Mesenteric fat pad (tissue), 1 donor: ENCODE measurements at places on chromosomes 6 and 20. TPM values are rescaled to one million over a fixed set of nuclear protein-coding genes. Genes with fewer than 3 reads are reported as not detected.
A peak's percentile ranks its signal among the peaks of the same experiment; 100 is the strongest.

GFOD1 gene
- total RNA-seq = 25.9 TPM

ATP6V1G2 gene
- 1.1 TPM for total RNA-seq

GRCh38 chr20:38299963-38300362 lies 4.0 kb upstream of the BPI start:
- no peak for DNase-seq

OLIG3 gene
- total RNA-seq = not detected

SAPCD1 gene
- 2.0 TPM for total RNA-seq

DNA sequence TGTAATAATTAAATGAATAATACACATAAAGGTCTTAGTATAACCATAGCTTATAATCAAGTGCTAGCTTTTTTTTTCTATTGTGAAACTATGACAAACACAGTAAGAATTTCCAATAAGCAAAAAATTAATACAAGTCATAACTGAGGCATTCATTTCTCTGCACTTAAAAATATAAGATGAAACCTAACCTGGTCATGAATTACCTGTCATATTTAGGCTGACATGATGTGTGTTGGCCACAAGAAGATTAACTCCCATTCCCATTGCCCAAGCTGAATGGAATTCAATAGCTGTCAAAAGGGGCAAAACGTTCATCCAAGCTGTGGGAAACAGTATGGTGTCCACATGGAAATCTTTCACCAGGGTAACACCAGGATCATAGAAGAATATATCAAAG lies 5.4 kb downstream of the VNN2 start:
- no peak for DNase-seq

GRCh38 chr6:116561377-116562018 lies 7.9 kb downstream of the CALHM4 start:
- no peak for DNase-seq

- no peak for DNase-seq
Observed at GRCh38 chr6:117573006-117573680, 29.2 kb downstream of the GOPC start.

ID1 gene
- total RNA-seq = 223 TPM

GRCh38 chr6:134047673-134048072 lies 4.8 kb downstream of the SLC2A12 start:
- DNase-seq = no peak

- DNase-seq = no peak
Observed at GRCh38 chr6:13519839-13520238, 32.4 kb upstream of the GFOD1 start.

DSP gene
- 4.0 TPM for total RNA-seq

DNA sequence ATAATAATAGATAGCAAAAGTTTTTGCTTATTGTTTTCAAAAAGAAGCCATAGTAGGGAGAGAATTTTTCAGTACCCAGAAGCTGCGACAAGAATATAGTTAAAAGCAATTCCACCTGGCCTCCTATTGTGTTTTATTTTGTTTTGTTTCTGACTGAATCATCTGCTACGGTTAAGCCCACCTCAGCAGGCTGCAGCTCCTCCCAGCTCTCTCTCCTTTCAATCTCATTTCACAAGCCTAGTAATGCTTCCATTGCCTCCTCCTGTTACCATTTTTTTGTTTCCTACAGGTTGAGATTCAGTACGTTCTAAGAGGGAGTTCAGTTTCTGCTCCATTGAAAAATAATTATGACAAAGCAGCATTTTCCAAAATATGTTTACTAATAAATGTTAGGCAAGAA lies 77.9 kb downstream of the PCSK2 start:
- DNase-seq = no peak

DNA sequence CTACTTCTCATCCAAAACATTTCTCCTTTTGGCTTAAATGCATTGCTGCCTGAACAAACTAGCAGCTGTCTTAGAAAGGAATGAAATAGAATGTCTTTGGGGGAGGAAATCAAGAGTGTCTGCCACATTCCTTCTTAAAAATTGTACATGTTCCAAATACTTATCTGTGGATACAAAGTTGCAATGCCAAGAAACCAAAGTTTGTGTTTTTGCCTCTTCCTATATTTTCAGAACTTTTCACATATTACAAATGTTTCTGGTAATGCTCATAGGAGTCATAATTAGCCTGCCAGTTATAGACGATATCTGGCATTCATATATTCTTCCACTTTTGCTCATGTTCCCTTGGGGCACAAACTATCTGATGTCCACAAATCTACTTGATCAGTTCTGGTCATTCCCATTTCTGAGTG lies 165.5 kb upstream of the BMP5 start:
- DNase-seq = no peak

GRCh38 chr6:6635869-6636268 lies 47.3 kb downstream of the LY86 start:
- no peak for DNase-seq

GSTA2 gene
- not detected for total RNA-seq

TNFRSF6B gene
- total RNA-seq = 4.7 TPM

DNA sequence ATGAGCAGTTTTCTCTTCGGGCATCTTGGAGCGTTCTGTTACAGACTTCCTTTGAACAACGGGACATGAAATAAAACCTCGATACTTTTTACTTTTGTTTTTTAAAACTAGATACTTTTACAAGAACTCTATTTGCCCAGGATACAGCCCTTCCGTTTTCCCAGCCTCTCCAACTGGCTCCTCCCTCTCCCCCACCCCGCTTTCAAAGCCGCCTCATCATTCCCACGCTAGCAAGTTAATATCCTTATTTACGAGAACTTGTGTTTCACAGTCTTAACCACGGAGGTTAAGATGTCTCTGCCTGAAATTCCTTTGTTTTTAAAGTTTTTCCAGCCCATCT lies 241 bp upstream of the CFAP206 start:
- no peak for DNase-seq

DNA sequence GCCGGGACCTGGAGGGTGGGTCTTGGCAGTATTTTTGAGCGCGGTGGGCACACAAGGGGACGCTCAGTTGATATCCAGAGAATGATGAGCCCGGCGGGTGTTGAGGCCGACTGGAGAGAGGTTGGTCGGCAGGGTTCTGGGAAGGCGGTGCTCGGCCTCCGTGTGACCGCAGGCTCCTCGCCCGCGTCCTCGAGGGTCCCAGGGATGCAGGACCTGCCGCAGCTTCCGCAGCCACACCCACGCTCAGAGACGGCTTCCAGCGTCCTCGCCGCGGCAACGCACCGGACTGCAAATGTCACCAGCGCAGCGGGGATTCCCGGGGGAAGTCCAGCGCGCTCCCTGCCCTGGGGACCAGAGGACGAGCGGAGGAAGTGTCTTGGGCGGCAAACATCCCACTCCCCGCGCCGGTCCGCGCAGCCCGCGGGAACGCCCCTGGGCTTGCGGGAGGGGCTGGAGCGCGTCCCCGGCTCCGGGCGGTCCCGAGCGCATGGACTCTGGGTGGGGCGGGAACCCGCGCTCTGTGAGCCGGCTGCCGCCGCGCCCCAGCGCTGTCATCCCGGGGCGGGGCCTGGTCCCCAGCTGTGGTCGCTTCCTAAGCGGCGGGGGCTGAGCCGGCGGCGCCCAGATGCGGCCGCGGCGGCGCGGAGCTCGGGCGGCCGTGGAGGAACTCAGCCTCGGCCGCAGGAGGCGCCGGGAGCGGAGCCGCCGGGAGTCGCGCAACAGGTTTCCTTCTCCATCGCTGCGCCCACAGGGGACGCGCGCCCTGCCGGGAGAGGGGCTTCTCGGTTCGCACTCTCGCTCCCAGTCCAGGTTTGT lies at the start of gene STX11:
TSS of gene STX11 (plus strand) at position 624 of the 816 bp plus-strand sequence. CDS start 36,111 bp downstream, outside the sequence.
- peak; percentile 94 for DNase-seq

- DNase-seq = no peak
Observed at GRCh38 chr20:38859070-38859690, 53.7 kb downstream of the PPP1R16B start.

- DNase-seq = peak; percentile 97
Observed at GRCh38 chr6:31620586-31621319, at the start of gene PRRC2A. TSS of gene PRRC2A (plus strand) at chr6:31620715. CDS start at chr6:31622790, 2,075 bp downstream.

DNA sequence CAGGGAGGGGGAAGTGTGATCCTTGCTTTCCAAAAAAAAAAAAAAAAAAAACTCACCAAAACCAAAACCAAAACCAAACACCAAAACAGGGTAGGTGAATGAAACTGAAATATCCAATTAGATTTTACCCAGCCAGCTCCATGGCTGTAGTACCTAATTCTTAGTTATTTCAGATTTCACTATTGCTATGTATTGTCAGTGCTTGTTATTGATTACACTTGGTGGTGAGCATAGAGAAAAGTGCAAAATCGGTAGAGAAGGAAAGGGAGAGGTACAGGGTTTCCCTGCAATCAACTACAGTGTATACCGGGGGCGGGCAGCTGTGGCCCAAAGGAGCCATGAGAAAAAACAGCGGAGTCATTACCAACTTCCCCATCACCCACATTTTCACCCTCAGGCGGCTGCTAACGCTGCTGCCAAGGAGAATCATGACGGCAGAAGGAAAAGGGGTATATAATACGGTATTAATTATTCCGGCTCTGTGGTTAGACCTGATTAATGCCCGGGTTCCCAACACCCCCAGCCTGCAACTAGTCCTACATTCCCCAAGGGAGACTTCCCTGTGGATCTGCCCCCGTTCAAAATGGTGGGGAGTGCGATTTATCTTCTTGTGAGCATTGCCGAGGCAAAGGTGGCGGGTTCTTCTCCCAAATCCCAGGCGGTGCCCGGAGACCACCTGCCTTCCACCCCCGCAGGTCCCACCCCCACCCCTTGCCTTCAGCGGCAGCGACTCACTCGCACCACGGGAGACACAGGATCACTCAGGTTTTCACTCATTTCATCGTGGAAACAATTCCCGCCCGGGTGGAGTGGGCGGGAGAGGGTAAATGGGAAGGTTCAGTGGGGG lies at the start of gene C6orf62:
TSS of gene C6orf62 (minus strand) at position 30 of the 847 bp plus-strand sequence. CDS start 486 bp downstream, outside the sequence.
- no peak for DNase-seq

- no peak for DNase-seq
Observed at GRCh38 chr6:169527306-169527705, 174.5 kb downstream of the WDR27 start.

LST1 gene
- 23.8 TPM for total RNA-seq

DNA sequence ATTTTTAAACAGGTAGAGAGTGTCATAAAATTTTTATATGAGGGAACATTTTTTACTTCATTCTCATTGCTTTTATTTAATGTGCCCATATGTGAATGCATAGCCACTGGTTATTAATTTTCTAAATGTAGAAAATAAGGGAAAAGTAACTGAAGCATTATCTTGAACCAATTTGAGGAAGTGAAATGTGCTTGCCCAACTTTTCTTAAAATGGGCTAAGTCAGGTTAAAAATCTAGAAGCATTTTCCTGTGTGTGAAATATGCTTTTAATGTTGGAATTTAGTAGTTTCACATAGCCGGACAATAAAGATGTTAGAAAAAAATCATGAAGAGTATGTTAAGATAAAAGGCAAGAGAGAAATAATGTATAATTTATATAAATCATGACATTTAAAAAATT lies 3.8 kb downstream of the SEC23B start:
- no peak for DNase-seq

GRCh38 chr6:87378947-87379346 lies 28.8 kb upstream of the CFAP206 start:
- DNase-seq = no peak

GRCh38 chr6:149421132-149421531 lies 21.1 kb downstream of the SUMO4 start:
- DNase-seq = no peak

DNA sequence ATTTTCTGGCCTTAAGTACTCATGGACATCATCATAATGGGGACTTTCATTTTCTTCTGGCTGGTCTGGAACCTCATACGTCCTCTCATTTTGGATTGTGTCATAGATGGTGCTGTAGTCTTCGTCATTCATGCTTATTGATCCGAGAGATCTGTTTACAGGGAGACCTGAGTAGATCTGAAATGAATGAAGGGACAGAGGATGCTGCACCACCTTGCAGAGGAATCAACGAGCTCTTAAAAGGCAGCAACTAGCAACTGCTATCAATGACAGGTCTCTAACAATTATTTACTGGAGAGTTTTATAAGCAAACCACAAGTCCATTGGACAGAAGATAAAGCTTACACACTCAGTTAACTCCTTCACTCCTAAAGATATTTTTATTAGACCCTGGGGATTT lies 49.7 kb upstream of the ENPP4 start:
- no peak for DNase-seq

DNA sequence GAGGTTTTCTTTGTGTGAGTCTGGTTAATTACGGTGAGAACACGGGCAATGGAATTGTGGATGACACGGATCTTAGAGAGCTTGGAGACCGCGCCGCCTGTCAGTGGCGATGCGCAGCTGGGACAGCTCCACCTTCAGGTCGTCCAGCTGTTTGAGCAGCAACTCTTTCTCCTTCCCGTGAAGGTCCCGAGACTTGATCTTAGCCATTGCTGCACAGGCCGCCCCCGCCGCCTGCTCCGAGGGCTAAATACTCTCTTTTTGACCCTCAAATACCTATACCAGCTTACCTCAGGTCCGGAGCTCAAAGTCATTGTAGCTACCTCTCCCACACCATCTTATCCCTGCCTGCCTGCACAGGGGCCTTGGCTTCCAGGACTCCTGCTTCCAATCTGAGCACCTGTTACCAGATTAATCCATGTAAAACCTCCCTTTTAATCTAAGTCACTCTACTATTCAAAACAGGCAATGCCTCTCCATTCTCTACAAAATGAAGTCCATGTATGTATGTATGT lies 100.2 kb downstream of the PREP start:
- DNase-seq = no peak

BMP7 gene
- total RNA-seq = 0.16 TPM

GRCh38 chr6:84524636-84525035 lies 239.8 kb downstream of the TBX18 start:
- no peak for DNase-seq

DNA sequence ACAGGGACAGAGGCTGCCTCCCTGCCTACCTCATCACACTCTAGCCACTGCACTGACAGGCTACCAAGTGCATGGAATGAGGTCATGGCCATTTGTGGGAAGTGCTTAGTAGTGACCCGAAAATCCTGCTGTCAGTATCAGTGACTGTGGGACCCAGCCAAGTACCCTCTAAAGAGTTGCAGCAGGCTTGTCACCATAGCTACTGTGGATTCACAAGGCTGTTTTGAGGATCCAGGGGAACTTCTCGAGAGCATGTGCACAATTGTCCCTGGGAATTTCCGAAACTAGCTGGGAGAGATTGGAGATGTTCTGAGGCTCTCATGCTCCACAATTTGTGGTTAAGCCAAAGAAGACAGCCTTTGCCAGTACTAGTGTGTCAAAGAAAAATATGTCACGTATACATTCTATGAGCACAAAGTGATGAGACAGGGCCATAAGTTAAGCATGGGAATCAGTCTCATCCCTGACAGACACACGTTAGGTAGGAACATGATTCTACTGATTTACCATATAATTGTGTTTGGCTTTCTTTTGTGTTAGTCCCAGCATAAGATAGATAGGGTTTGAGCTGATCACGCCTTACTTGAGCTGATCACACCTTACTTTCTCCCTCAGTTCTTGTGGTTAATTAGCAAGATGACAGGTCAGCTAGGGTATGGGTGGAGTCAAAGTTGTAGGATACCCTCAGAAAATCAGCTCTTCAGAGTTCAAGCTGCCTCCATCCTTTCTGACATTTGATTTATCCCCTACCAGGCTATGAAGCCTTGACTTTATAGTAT lies 42.6 kb upstream of the TMEM170B start:
- no peak for DNase-seq

CLPSL2 gene
- not detected for total RNA-seq

DNA sequence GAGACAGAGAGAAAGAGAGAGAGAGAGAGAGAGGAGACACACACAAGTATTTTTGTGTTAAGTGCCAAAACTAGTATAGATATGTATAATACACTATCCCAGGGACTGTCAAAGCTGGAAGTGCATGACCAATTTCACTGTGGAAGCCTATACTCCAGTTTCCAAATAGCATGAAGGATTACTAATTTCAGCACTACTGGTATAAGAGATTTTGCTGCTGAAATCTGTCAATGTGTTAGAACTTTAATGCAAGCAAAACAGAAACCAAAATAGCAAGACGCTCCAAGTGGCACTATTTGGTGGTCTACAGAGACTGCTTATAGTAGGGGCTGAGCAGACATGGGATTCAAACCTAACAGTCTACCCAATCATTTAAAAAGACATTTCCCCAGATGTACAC lies 284.8 kb downstream of the BTBD9 start:
- DNase-seq = no peak
